ENCODE measurements at places on chromosomes 5 and 9.
A peak's percentile ranks its signal among the peaks of the same experiment; 100 is the strongest.

DNA sequence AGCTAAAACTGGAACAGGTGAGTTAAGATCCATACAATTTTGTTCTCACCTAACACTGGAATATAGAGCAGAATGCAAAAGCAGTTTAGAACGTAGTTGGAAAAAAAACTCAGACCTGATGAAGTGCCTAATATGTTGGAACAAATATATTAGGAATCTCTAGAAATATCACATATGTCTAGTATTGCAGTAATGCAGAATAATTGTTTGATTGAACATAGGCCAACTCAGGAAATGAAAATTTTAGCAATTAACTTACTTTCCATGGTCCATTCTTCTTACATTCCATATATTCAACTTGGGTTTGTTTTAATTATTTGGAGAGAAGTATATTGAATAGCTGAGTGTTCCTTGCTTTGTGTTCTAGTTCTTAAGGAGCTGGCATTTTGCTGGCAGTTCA, 111.8 kb upstream of the ADAMTSL1 start:
- DNase-seq, result no peak

GRCh38 chr9:1870915-1871314, 144.2 kb upstream of the SMARCA2 start:
- DNase-seq, result no peak

GRCh38 chr9:131420980-131421624, 27.2 kb downstream of the PRRC2B start:
- DNase-seq, result no peak

DNA sequence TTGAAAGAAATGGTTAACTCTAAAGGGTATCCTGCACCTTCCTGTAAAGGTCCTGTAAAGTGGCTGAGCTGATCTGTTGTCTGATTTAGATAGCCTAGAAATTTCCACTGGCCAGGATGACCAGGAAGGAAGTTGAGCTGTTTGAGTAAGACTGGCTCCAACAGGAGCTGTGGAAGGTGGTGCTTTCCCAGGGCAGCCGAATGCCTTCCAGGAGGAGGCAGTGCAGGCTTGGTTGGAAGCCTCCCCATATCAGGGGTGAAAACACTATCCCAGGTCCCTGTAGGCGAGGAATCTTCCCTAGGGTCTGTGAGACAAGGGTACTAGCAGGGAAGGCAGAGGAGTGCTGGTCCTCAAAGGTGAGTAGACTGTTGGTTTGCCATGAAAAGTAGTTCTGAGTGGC, 98.4 kb downstream of the LIX1 start:
- no peak for DNase-seq

DNA sequence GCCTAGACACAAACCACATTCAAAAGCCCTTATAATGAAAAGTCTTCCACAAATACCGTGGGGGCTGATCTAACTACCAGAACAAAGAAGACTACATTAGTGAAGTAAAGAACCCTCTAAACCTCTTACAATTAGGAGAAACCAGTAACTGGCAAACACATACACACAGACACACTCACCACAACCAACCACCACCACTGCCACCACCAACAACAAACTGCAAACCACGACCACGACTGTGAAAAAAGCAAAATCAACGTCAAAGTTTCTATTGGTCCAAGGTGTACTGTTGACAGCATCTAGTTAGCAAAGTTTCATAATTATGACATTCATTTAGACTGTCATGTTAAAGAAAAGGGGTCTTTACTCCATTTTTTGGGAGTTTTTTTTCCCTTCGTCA, 2.7 kb downstream of the CDO1 start:
- no peak for DNase-seq

DNA sequence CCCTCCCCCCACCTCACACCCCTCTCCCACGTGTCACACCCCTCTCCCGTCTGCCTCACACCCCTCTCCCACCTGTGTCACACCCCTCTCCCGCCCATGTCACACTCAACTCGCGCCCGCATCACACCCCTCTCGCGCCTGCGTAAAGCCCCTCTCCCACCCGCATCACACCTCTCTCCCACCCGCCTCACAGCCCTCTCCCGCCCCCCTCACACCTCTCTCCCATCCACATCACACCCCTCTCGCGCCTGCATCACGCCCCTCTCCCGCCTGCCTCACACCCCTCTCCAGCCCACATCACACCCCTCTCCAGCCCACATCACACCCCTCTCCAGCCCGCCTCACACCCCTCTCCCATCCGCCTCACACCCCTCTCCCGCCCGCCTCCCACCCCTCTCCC, 173.5 kb upstream of the FOXD4L5 start:
- no peak for DNase-seq

- DNase-seq, result peak; percentile 78
These were observed 4.7 kb downstream of the CXXC5 start for GRCh38 chr5:139652788-139653241.

DNA sequence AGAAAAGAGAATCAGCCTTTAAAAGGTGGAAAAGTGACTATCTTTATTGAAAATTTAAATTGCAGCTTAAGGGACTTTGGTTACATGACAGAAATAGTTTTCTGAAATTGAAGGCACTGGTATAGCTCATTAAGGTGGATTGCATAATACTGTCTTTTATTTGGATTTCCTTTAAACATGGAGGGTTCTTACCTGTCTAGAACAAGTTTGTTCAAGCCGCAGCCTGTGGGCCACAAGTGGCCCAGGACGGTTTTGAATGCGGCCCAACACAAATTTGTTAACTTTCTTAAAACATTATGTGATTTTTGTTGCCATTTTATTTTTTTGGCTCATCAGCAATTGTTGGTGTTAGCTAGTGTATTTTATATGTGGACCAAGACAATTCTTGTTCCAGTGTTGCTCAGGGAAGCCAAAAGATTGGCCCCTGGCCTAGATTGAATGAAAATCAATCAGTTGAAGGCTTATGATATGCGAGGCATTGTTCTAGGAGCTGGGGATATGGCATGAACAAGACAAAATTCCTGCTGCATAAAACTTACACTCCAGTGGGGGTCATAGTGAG, 18.0 kb downstream of the NNT start:
- no peak for DNase-seq

- DNase-seq, result no peak
These were observed 49.0 kb upstream of the FOXI1 start for GRCh38 chr5:170056561-170057267.

DNA sequence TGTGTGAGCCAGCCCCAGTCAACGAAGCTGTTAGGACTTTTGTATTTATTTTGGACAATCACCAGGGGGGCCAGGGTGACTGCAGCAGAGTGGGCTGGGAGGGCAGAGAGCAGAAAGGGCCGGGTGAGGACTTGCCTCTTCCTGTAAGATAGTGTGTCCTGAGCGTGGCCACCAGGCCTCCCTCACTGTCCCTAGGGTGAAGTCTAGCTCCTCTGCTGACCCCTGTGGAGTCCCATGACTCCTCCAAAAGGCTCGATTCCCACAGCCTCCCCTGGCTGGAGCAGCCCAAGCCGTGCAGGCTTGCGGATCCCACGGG, 147.8 kb downstream of the RXRA start:
- no peak for DNase-seq

DNA sequence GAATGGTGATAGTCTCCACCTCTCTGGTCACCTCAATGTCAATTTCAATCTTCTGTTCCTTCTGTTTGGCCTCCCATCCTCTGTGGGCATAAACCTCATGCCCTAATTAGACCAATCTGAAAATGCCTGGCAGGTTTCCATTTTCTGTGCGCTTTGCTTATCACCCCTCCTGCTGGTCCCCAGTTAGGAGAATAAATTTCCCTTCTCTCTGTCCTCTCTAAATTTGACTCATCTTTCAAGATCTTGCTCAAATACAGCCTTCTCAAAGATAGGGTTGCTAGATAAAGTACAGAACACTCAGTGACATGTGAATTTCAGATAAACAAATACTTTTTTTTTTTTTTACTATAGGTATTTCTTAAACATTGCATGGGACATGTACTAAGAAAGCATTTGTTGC, 69.4 kb upstream of the CD180 start:
- no peak for DNase-seq

DNA sequence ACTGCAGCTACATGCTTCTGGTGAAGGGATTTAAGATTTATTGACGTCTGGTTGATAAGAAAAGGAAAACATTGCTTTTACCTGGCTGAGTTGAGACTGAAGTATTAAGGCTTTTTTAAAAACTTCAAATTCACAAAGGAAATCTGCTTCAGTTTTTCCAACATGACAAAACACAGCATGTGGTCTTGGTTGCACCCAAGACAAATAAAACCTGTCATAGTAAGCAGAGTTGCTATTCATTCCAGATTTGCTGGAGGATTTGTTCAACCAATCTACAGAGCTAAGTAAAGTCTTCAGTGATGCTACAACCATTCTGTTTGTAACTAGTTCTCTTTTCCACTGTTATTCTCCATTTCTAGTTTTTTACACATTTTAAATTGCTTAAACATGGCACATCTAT, 11.3 kb downstream of the C5orf63 start:
- DNase-seq, result no peak

DNA sequence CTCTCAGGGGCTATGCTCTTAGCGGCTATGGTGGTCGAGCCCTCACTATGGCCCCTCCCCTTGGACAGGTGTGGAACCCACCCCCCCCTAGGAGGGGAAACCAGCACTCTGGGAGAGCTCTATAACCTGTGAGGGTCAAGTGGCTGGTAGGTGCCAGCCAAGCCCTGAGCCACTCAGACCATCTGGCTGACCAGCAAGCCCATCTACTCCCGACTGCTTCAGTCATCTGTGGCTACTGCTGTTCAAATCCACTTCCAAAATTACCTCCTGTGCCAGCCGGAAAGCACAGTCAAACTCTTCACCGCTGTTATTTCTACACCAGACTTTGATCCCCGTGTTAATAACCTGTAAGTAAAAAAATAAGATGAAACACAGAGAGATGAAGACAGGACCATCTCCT, 28.5 kb downstream of the NSUN2 start:
- DNase-seq, result no peak

DNA sequence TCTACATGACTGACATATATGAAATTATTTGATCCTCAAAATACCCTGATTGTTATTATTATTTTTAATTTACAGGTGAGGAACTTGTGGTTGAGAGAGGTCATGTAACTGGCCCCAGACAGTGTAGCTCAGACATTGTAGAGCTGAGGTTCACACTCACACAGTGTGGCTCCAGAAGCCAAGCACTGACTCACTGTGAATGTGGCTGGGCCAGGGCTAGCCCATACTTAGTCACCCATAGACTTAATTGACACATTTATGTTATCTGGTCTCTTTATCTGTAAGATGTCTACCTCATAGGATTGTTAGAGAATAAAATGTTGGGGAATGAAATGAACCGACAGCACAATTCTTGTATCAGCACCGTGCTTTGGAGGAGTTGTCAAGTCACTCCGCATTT, 24.9 kb upstream of the CCDC112 start:
- no peak for DNase-seq

- DNase-seq, result no peak
These were observed 309.5 kb downstream of the PDE4D start for GRCh38 chr5:59583810-59584562.

DNA sequence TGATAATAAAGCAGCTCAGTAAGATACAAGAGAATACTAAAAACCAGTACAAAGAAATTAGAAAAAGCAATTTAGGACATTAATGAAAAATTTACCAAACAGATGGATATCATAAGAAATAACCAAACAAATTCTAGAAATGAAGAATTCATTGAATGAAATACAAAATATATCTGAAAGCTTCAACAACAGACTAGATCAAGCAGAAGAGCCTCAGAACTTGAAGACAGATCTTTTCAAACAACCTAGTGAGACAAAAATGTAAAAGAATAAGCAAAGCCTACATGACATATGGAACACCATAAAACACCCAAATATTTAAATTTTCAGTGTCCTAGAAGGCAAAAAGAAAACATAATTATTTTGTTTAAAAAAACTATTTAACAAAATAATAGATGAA, 66.9 kb downstream of the SKIC3 start:
- no peak for DNase-seq

DNA sequence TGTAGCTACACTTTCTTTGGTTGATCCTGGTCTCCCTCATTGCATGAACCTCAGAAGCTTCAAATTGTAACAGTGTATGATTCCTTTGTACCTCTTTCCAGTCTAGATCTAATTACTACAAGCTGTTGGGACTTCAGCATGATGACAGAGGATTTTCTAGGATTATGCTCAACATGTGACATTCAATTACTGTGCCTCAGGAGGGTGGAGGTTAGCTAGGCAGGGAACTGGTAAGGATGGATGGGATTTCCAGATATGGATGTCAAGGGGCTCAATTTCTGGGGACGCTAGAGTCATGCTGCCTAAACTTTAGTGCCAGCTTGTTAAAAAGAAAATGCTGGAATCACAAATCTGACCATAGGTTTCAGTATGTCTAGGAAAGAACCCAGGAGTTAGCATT, 29.2 kb upstream of the GLRA1 start:
- no peak for DNase-seq

DNA sequence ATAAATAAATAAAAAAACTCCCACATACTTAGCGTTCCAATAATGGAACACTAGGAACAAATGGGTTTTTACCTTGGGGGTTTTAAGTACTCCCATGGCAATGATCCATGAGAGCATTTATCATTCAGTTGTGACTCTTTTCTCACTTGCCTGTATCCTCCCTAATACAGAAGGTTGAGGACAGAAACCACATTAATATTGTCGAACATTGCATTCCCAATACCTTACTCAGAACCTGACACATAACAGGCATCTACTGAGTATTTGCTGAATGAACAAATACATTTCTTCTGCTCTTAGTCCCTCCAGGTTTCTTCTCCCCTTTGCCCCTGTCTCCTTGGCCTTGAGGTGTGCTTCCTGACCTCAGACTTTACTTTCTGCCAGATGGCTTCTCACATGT, 175.9 kb downstream of the CEMIP2 start:
- DNase-seq, result no peak

GRCh38 chr5:128062172-128062746, 21.3 kb upstream of the SLC12A2 start:
- DNase-seq, result no peak

DNA sequence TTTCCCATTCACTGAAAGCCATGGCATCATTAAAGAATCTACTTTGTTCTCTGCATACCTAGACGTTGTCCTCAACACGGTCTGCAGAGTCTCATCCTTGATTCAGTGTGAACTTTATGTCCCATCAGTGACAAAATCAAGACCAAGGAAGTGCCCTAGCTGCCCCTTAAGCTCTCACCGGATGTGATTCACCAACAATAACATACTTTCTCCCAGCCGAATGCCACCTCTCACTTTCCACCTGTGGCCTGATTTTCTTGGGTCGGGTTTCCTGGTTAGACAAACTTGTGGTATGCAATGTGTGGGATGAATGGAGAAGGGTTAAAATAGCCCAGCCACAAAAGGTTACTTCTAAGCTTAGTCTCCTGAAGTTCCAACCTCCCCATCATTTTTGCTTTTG, 145.3 kb upstream of the PAPPA start:
- DNase-seq, result no peak

- DNase-seq, result no peak
These were observed 4.3 kb upstream of the MXD3 start for GRCh38 chr5:177316005-177316404.

DNA sequence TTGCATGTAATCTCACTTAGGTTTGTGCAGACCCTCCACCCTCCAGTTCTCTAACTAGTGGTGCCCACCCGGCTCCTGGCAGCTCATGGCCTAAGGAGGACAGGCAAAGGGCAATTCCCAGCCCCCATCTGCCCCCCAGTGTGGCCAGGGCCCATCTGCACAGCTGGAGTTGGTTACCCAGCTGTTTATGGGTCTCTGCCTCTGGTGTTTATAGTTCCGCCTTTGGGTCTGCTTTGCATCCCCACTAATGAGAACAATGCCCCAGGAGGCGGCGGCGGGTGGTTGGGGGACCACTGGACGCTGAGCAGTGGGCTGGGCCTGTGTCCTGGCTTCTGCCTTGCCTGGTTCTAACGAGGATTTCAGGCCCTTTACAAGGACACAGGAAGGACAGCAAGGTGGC, 62.4 kb downstream of the NDST1 start:
- no peak for DNase-seq

- no peak for DNase-seq
These were observed 455.9 kb downstream of the EBF1 start for GRCh38 chr5:158643840-158644239.

Data from NAMALWA (cell line).